ENCODE measurements at places on chromosomes 16 and 17.

DNA sequence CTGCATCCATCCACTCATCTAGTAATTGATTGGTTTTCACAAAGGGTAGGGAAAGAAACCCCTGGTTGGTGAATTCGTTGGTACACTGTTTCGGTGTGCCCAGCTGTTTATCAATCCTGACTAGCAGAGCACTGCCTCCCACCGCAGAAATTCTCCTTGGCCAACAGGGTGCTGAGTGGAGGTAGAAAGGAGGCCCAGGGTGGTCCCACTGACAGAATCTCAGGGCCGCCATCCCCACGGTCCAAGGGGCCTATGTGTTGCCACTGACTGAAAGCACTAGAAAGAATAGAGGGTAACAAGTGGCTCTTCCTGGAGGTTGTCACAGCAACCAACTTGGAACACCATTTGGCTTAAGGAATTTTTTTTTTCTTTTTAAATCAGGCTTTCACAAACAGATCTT is 8.4 kb upstream of the RCVRN start:
- DNase-seq: no peak

DNA sequence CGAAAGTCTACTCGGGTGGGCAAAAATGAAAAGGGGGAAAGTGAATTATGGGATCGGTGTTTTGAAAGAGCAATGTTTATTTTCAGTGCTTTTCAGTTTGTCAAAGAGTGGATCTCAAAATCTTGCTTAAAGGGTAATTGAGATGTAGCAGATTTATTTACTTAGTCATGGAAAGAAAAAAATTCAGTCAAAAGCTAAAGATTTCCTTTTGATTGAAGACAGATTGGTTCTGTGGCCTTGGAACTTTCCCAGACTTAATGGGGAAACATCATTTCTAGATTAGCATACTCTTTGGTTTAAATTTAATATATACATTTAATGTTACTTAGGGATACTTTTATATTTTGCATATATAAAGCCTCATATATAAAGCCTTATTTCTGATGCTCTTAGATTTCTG is 20.6 kb downstream of the PRKAR1A start:
- no peak for DNase-seq

GRCh38 chr16:2949705-2950352 is 14.2 kb upstream of the KREMEN2 start:
- no peak for DNase-seq

GRCh38 chr16:87493608-87494280 is 920 bp upstream of the ZCCHC14 start:
- no peak for DNase-seq

- no peak for DNase-seq
Observed at GRCh38 chr17:65694601-65695000, 133.2 kb upstream of the AXIN2 start.

- DNase-seq: no peak
Observed at GRCh38 chr16:84069540-84069939, 26.9 kb upstream of the SLC38A8 start.
